ENCODE measurements at places on chromosomes 6 and 20.

DNA sequence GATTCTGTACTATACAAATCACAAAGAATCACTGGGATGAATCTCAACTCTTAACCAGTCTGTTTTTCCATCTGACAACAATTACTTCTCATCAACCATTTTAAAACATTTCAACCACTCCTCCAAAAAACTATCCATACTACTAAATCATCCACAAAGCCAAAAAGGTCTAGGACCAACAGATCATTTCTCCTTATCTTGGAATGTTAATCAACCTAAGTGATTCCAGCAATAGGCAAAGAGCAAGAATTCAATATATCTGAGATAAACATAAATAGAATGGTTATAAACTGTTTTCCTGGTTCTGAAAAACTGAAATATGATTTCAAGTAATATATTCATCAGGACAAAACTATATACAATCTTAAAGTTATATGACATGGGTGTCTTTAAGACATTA is 28.6 kb downstream of the RANBP9 start:
- no peak for DNase-seq

DNA sequence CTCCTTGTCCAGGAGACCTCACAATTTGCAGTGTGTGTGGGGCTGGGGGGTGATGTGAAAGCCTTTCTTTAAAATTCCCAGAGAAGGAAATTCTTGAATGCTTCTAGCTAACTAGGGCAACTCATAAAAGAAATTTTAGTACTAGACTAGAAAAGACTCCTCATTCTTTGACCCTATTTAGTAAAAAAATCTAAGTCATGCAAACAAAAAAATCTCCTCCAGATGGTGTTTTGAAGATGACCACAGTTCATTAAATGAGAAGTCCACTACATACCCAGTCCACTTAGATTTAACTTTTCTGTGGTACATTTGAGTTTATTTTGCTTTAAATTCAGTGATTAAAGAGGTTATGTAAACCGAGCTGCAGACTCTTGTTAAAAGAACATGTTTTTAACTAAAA is 67.5 kb downstream of the NDUFAF5 start:
- no peak for DNase-seq

DNA sequence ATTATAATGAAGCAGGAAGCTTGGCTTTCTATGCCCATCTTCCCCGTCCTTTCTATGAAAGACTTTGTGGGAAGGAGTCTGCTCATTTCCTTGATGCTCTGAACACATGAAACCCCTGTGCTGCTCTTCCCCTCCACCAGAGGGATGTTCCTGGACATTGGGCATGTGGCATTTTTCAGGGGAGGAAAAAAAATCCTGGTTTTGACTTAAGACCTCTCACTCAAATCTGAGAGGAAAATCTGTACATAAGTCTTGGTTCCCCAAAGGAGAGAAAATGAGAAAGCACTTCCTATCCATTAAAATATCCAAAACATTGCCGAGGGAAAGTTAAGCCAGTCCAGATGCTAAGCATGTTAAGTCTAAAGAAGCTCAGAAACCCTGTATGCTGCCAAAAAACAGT is 393.0 kb downstream of the PAX1 start:
- DNase-seq, result no peak

DNA sequence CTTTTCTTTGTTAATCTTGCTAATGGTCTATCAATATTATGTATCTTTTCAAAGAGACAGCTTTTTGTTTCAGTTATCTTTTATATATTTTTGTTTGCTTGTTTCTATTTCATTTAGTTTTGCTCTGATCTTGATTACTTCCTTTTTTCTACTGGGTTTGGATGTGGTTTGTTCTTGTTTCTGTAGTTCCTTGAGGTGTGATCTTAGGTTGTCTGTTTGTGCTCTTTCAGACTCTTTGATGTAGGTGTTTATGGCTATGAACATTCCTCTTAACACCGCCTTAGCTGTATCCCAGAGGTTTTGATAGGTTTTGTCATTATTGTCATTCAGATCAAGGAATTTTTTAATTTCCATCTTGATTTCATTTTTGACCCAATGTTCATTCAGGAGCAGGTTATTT is 26.8 kb upstream of the TNFAIP3 start:
- DNase-seq, result no peak

- no peak for DNase-seq
Measured at GRCh38 chr6:142409794-142410193, 108.0 kb downstream of the ADGRG6 start.

DNA sequence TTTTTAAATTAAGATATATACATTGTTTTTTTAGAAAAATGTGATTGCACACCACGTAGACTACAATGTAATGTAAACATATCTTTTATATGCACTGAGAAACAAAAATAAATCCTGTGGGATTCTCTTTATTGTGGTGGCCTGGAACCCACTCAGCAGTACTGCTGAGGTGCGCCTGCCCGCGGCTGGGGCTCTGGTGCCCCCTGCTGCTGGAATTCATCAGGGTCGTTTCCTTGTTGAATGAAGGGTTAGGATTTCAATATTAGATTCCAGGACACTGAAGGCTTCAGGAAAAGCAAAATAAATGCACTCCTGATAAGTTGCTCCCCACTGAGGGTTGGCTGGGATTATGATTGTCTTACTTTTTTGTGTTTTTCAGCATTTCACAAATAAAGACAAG is 175.8 kb upstream of the GGTLC1 start:
- DNase-seq, result no peak
